ENCODE measurements at places on chromosomes 6 and 20.

DNA sequence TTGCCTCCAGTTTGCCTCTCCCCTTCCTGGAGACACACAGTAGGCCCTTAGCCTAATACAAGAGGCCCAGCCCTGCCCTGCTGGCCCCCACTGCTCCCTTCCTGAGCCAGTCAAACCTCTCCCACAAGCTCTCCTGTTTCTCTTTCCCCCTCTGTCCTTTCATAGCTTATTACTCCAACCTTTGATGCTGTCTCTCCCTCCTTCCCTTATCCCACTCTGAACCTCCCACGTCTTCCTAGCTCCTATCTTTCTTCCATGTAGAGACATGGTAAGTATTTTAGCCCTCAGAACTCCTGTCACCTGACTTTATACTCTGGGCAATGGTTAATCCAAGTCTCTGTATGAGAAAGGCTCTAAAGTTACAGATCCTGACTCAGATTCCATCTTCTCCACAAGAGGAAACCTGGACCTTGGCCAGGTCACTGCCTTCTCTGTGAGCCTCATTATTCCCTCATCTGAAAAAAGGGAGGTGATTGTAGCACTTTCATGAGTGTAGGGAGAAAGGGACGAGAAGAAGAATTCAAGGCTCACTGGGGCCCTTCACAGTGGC lies 6.7 kb downstream of the TGIF2 start:
- DNase-seq: no peak

GRCh38 chr6:8683204-8683603 lies 247.9 kb upstream of the SLC35B3 start:
- no peak for DNase-seq

DNA sequence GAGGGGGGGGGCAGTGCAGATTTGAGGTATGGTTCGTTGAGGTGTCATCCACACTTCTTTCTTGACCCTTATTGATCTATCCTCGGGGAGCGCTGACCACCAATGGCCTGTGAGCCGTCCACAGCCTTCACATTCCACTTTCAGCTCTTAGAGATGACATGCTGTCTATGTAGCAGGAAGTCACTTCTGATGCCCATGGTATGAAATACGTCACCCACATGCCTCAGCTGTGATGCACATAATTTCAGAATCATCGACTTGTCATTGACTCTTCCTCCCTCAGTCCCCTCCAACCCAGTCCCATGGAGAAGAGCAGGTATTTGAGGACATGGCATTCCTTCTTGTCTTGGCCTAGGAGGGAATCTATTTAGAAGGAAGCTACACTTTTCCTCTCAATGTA lies 4.7 kb upstream of the ADGRF5 start:
- no peak for DNase-seq

DNA sequence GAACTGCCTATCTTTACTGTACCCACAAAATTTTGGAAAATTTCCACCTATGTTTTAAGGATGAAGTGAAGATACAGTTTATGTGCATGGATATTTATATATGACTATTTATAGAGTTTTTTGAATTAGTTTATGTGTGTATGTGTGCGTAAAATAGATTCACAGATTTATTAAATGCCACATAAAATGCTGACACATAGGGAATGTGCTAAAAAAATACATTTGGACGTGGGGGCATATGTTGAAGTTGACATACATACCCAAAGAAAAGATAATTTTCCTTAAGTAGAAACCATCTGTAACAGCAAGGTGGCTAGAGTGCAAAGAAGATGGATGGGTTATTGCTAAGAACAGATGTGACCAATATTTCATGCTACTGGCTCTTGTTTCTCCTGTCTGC lies 302.1 kb upstream of the RNF217 start:
- DNase-seq: no peak

DNA sequence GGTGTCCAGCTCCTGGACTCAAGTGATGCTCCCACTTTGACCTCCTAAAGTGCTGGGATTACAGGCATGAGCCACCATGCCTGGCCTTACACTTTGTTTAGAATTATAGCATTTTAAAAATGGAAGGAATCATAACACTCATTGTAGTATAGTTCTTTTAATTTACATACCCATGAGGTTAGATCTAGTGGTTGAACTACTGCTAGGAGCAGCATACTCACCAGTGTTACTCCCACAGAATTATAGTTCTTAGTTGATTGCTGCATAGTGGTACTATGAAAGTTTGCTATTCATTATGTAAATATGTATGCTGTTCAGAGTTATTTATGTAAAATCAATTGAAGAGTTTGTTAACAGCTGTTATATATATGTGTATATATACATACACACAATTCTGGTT lies 85.4 kb downstream of the MYO6 start:
- DNase-seq: no peak

DNA sequence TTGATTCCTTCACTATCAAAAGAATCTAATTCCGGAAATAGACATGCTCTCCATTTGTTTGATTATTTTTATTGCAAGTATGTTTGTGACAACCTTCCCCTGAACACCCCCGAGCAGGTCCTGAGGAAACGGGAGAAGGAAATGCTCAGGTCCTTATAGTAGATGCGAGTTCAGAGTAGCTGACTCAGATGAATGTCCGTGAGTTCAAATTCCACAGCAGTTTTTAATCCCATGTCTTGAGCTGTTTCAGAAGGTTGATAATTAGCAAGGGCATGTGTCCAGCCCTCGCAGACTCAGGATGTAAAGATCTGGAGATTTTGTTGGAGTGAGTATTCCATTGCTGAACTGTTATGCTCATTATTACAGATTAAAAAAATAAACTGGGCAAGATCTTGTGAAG lies 169.3 kb downstream of the BCAS1 start:
- no peak for DNase-seq

GRCh38 chr6:44102527-44102926 lies 24.7 kb downstream of the MRPL14 start:
- DNase-seq: no peak

DNA sequence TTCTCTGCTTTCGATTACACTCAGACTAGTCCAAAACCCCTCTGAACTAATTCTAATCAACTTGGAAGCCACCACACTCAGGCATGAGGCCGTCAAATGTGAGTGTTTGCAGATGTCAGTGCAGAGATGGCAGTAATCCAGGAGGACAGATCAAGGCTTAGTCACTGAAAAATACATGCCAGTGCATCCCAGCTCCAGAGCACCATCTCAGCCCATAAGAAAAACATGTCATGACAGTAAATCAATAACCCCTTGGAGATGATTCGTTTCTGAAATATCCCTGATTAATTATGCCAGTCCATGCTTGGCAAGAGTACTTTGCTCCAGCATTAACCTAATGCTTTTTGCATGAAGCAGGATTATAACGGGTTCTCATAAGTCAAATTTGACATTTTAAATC lies 179.5 kb downstream of the ADAT2 start:
- DNase-seq: peak; percentile 69

DNA sequence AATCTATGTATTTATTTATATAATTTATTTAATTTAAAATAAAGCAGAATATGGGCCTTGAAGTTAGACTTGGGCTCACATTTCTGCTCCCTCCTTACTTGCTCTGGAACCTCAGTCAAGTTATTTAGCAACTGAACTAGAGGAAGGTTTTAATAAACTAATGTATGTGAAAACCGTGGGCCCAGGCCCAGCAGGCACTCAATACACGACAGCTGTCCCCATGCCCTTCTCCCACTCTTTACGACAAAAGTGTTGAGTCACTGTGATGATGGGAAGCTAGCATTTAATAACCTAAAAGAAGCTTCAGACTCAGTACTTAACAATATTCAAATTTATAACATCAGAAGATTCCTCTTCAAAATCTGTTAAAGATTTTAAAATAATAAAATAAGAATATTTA lies 46.7 kb downstream of the SERAC1 start:
- no peak for DNase-seq

DNA sequence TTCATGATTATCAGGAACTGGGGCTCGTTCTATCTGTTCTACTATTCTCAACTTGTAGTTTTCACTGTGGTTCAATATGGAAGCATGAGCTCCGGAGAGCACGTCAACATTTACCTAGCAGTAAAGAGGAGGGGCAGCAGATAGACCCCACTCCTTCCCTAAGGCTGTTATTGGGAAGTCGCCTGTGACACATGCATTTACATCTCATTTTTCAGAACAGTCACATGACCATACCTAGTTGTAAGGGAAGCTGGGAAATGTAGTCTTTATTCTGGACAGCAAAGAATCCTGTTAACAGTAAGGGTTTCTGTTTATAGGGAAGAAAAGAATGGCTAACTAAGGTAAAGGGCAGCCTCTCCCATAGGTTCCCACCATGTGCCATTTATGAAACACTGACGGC lies 158.3 kb downstream of the ZFP64 start:
- no peak for DNase-seq

DNA sequence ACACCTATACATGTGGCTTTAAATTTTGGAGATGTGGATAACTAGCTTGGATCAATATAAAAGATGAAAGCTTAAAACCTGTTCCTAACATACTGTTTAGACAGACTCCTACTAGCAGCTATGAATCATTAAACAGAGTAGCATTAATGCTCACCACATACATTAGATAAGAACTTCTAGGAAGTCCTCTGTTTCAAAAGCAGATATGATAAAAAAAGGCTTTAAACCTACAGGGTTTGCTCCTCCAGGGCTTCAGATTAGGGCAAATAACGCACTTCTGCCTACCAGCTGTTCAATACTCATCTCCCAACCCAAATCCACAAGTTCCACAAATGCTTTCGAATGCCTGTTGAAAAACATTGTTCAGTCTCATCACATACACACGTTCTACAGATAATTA lies 1.5 kb downstream of the REPS1 start:
- DNase-seq: peak; percentile 26

DNA sequence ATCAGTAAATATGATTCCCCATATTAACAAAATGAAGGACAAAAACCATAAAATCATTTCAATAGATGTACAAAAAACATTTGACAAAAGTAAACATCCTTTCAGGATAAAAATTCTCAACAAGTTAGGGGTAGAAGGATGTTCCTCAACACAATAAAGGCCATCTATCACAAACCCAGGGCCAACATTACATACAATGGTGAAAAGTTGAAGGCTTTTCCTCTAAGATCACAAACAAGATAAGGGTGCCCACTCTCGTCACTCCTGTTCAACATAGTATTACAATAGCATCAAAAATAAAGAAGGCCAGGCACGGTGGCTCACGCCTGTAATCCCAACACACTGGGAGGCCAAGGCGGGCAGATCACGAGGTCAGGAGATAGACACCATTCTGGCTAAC lies 22.6 kb upstream of the ASF1A start:
- no peak for DNase-seq

GRCh38 chr6:13400772-13401171 lies 72.4 kb upstream of the TBC1D7 start:
- DNase-seq: no peak

- DNase-seq: no peak
These were observed 3.6 kb downstream of the CYP39A1 start for GRCh38 chr6:46648869-46649492.

DNA sequence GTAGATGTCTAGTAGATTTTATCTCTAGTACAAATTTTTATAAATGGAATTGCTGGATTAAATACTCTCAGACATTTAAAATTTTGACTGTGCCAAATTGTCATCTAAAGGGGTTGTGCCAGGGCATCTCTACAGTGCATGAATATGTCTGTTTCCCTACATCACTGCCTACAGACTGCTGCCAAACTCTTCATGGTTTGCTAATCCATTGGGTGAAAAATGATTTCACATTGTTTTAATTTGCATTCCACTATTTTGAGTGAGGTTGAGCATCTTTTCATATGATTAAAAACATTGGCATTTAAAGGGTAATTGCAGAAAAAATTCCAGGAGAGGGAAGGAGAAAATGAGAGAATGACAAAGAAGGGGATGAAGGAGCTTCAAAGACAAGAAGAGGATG lies 267.7 kb upstream of the RNF24 start:
- no peak for DNase-seq

- DNase-seq: no peak
These were observed 47.6 kb downstream of the ZDHHC14 start for GRCh38 chr6:157428427-157429202.

DNA sequence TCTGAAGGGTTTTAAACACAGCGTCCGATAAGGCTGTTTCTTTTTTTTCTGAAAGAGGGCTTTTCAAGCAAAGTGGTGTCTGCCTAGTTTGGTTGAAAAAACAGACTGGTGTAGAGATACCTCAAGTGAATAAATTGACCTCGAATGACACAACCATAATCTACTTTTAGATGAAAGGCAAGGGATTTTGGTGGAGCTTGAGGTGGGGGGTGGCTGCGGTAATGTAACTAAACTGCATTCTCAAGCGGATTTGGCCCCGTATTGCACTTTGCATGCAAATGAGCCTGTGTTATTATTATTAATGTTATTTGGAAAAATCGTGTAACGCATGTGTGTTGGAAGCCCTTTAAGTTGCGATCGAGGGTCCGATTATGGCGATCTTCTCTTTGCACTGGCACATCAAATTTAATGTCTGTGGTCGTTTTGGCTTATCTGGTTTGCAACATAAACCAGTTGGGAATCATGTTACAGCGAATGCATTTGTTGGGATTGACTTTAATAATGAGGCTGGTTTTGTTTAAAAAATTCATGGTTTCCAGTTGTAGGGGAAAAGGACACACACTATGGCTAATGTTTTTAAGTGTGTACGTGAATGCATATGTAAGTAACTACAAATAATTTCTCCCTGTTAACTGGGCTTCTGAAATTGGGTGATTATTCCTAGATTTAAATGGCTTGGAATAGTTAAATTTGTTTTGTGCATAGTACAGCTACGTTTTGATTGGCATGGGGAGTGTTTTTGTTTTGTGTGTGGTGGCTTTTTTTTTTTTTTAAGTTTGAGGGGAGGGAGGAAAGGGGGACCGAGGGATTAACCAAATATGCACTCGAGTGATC lies 1.0 kb downstream of the JARID2 start:
- DNase-seq: peak; percentile 29

DNA sequence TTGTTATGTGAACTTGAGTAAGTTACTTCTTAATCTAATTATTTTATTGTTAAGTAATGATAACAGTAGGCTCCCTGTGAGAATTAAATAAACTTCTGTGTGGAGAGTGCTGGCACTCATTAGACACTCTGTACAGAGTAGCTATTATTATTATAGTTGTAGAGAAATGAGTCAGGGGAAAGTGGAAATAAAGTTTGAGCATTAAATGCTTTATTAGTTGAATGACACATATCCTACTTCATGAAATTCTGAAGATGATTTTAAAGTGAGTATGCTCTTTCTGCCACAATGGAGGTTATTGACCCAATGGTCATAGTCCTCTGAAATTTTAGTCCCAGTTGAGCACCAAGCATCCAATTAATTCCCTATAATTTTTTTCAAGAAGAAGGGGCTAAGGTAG lies 5.9 kb downstream of the ECI2 start:
- no peak for DNase-seq

DNA sequence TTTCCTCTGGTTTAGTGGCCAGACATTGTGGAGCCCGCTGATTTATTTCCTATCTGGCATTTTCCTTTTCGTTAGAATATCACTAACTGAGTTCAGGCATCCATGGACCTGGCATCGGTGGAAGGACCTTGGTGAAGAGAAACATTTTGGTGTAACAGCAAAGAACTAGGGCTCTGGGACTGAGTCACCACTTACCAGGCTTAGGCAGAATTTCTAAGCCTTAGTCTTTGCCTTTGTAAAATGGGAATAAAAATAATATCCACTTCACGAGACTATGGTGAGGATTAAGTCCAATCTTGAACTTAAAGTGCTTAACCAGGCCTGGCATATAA lies 42.0 kb upstream of the ENPP1 start:
- DNase-seq: no peak
